ENCODE measurements at places on chromosomes 6 and 20.

DNA sequence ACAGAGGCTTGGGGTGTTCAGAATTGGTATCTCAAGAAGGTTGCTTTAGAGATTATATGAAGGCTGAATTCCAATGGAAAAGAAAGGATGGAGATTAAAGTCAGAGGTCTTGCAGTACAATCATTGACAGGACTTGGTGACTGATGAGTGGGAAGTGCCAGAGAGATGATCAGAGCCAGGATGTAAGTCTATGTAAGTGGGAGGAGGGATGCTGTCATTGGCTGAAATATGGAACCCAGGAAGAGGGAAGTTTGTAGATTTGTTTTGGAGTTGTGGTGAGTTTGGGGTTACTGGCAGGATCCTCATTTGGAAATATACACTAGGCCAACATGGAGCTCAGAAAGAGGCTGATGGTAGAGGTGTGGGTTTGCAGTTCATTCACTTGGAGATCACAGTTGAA is 23.8 kb upstream of the TNFAIP3 start:
- no peak for DNase-seq

GRCh38 chr6:30399390-30400058 is 54.6 kb downstream of the RPP21 start:
- no peak for DNase-seq

GRCh38 chr6:711925-712324 is 19.0 kb upstream of the EXOC2 start:
- DNase-seq = no peak

GRCh38 chr6:10582774-10583508 is 61.8 kb downstream of the GCNT2 start:
- no peak for DNase-seq
